ENCODE measurements at places on chromosomes 1 and 21. TPM values are rescaled to one million over a fixed set of nuclear protein-coding genes. Genes with fewer than 3 reads are reported as not detected.

Gene GFI1
- 0.11 TPM for total RNA-seq

Gene DEPDC1
- 23.1 TPM for total RNA-seq

Gene FAM177B
- not detected for total RNA-seq

Gene ETV3L
- 0.96 TPM for total RNA-seq

Gene ROR1
- total RNA-seq = 75.9 TPM

Gene RPS8
- total RNA-seq = 2,591 TPM

DNA sequence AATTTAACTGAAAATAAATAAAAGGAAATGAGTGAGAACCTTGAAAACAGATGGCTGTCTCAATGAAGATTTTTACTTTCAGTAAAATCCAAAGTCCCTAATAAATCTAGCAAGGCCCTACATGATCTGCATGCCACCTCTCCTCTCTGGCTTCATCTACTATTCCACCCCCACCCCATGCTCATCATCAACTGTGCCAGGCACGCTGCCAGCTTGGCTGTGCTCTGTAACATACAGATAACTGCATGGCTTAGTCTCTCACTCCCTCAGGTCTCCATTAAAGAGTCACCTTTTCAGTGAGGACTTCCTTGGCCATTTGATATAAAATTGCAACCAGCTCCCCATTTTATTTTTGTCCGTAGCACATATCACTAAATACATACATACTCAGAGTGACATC is 26.7 kb downstream of the RGSL1 start:
- H3K4me3 ChIP-seq = no peak overlapping the region
- H3K27ac ChIP-seq = no peak overlapping the region
- no peaks in the 10 kb centered on the region for H3K27me3 ChIP-seq
- DNase-seq = no peak

- DNase-seq = peak; percentile 35
- H3K4me1 ChIP-seq = no peaks in the 10 kb centered on the region
- H3K27ac ChIP-seq = no peak overlapping the region
- no peaks in the 10 kb centered on the region for H3K36me3 ChIP-seq
- no peak overlapping the region for H3K4me3 ChIP-seq
Observed at GRCh38 chr21:20971296-20971921, 26.8 kb upstream of the NCAM2 start.

DNA sequence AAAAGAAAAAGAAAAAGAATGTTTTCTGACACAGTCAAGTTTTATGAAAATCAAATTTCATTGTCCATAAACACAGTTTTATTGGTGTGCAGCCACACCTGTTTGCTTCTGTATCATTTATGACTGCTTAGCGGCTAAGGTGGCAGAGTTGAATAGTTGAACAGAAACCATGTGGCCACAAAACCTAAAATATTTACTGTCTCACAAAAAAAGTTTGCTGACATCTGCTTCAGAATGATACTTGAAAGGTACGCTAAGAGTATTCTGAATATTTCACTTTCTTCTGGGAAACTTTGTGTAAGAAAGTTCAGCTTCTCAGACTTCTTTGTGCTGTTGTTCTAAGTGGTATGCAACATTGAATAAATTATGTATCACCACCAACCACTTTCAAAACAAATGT is 6.2 kb downstream of the KCNK1 start:
- peaks cover 7% of the 10 kb centered on the region for H3K36me3 ChIP-seq
- no peak overlapping the region for H3K27ac ChIP-seq
- no peaks in the 10 kb centered on the region for H3K27me3 ChIP-seq
- no peak overlapping the region for H3K4me3 ChIP-seq

DNA sequence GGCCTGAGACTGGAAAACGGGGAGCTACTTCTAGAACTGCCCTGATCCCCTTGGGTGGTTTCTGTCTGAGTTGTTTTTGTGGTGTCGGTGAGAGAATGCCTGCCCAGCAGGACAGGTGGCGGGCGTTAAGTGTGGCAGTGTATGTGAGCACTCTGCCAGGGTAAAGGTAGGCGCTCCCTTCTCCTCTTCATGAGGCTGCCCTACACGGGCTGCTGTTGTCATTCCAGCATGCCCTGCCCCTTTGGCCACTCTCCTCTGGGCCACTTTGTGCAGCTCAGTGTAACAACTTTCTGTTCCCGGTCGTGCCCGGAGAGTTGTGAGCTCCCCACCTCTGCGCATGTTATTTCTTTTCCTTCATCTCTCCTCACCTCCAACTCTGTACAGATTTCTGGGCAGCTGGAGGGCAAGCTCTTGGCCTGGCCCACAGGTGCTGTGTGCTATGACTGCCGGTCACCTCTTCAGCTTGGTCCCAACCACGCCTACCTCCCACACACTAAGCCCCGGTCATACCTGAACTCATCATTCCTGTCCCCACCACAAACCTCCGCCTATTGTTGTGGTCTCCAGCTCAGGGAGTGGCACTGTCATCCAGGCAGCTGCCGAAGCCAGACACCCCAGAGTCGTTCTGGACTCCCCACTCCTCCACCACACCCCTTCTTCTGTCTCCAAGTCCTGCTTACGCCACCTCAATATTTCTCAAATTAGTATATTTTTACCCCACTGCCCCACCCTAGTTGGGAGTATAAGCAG is 69.0 kb downstream of the GADD45A start:
- H3K27me3 ChIP-seq = no peaks in the 10 kb centered on the region
- H3K27ac ChIP-seq = no peak overlapping the region
- no peak overlapping the region for H3K4me3 ChIP-seq
- no peaks in the 10 kb centered on the region for H3K36me3 ChIP-seq
- no peak for DNase-seq

- no peak overlapping the region for H3K27ac ChIP-seq
- no peaks in the 10 kb centered on the region for H3K27me3 ChIP-seq
- no peaks in the 10 kb centered on the region for H3K4me1 ChIP-seq
- peak; percentile 81 for DNase-seq
Observed at GRCh38 chr1:157170677-157171515, 32.7 kb upstream of the ETV3 start.

GRCh38 chr21:15701830-15702229 is 28.0 kb upstream of the USP25 start:
- no peak overlapping the region for H3K4me3 ChIP-seq
- H3K27me3 ChIP-seq = no peaks in the 10 kb centered on the region
- H3K36me3 ChIP-seq = peaks cover 4% of the 10 kb centered on the region
- H3K27ac ChIP-seq = no peak overlapping the region
- H3K4me1 ChIP-seq = no peaks in the 10 kb centered on the region
- no peak for DNase-seq

GRCh38 chr1:99347041-99347684 is 82.9 kb downstream of the PLPPR4 start:
- no peak for DNase-seq
- H3K27ac ChIP-seq = no peak overlapping the region
- no peaks in the 10 kb centered on the region for H3K27me3 ChIP-seq
- no peaks in the 10 kb centered on the region for H3K4me1 ChIP-seq

DNA sequence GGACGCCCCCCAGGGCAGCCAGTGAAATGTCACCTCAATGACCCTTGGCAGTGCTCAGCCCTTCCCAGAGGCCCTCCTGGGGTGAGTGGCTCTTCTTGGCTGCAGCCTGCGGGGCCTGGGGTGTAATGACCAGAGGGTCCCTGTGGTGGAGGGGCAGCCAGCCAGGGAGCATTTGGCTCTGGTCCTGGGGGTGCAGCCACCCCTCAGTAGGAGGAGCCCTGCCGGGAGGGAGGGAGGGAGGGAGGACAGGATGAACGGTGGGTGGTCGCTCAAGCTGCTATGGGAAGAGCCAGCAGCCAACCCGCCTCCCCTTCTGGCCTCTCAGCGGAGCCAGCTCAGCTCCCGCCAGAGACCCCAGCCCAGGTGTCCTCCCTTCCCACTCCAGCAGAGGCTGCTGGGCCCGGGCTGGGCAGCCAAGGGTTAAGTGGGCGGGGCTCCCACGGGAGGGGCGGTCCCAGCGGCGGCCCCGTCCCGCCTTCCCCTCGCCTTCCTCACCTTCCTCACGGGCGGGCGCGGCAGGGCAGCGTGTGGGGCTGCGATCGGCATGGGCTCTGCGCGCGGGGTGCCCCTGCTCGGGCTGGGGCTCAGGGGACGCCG is 9.0 kb upstream of the PLCH2 start:
- H3K27me3 ChIP-seq = no peaks in the 10 kb centered on the region
- DNase-seq = peak; percentile 65
- H3K27ac ChIP-seq = no peak overlapping the region
- H3K36me3 ChIP-seq = no peaks in the 10 kb centered on the region

DNA sequence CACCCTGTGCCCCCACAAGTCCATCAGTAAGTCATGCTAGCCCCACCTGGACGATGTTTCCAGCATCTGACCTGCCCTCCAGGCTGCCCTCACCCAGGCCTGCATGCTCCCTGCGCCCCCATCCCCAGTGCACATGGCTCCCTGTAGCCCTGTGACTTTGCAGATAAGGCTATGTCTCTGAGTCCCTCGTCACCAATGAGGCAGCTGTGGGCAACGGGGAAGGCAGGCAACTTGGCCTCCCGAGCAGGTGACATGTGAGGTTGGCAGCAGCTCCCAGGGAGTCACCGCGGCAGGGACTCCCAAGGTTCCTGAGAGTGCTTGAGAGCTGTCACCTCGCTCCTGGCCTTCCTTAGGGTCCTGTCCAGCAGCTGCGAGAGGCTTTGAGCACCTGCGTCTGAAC is 32.4 kb upstream of the AGPAT3 start:
- no peaks in the 10 kb centered on the region for H3K27me3 ChIP-seq
- no peaks in the 10 kb centered on the region for H3K4me1 ChIP-seq
- no peaks in the 10 kb centered on the region for H3K36me3 ChIP-seq
- H3K27ac ChIP-seq = no peak overlapping the region

GRCh38 chr21:23162198-23162946 is 2164.2 kb downstream of the NCAM2 start:
- H3K4me3 ChIP-seq = no peak overlapping the region
- H3K4me1 ChIP-seq = no peaks in the 10 kb centered on the region
- no peak overlapping the region for H3K27ac ChIP-seq
- no peak for DNase-seq

DNA sequence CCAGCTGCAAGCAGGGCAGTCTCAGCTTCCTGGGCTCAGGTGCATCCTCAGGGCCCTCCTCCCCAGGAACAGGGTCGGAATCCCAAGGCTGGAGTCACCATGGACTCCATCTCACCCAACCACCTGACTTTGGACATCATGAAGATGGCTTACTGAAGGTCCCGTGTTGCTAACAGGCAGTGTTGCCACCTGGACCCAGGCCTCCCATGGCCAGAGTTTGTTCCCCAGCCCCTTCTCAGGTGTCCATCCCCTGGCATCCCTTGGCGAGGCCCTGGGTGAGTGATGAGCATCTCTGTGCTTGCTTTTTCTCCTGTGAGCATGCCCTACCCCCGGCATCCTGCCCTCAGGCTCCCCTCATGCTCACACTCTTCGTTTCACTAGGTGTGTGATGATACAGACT is 101.7 kb upstream of the EDN2 start:
- H3K27ac ChIP-seq = no peak overlapping the region
- H3K27me3 ChIP-seq = no peaks in the 10 kb centered on the region
- H3K36me3 ChIP-seq = no peaks in the 10 kb centered on the region
- H3K4me1 ChIP-seq = no peaks in the 10 kb centered on the region
- H3K4me3 ChIP-seq = no peak overlapping the region
- DNase-seq = no peak

DNA sequence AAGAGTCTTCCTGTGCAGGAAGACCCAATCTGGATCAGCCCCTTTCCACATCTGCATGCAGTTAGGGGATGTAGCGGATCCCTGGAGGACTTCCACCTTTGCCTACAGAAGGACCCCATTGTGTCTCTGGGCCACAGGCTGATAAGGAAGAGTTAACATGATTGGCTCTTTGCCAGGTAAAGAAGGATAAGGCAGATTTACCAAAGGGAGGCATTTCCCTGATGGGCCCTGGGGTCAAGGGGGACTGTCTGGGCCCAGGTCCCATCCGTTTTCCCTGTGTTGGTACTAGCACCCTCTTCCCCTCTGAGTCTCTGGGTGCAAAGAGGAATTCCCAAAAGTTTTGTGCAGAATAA is 29.1 kb downstream of the SLC26A9 start:
- no peak overlapping the region for H3K4me3 ChIP-seq
- H3K27ac ChIP-seq = no peak overlapping the region
- no peak for DNase-seq
- no peaks in the 10 kb centered on the region for H3K36me3 ChIP-seq
- no peaks in the 10 kb centered on the region for H3K27me3 ChIP-seq
- no peaks in the 10 kb centered on the region for H3K4me1 ChIP-seq

GRCh38 chr1:183454377-183454776 is 17.9 kb upstream of the SMG7 start:
- H3K27ac ChIP-seq = no peak overlapping the region
- H3K4me1 ChIP-seq = no peaks in the 10 kb centered on the region
- no peak overlapping the region for H3K4me3 ChIP-seq

DNA sequence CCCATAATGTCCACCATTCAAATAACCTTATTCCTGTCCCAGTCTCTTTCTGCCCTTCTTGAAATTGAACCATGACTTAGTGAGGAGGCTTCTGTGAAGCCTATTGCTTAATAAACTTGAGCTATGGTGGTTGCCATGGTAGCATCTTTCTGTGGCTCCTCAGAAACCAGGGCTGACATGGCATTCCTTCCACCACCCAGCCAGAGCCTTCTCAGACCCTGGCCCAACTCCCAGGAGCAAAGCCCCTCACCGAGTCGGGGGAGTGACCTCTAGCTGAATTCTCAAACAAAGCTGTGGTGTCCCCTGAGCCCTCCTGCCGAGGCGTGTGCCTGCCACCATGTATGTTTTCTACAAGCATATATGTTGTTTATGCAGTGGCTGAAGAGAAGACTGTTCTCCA is 259.1 kb downstream of the CACNA1E start:
- H3K4me3 ChIP-seq = no peak overlapping the region
- no peaks in the 10 kb centered on the region for H3K27me3 ChIP-seq
- no peaks in the 10 kb centered on the region for H3K4me1 ChIP-seq

DNA sequence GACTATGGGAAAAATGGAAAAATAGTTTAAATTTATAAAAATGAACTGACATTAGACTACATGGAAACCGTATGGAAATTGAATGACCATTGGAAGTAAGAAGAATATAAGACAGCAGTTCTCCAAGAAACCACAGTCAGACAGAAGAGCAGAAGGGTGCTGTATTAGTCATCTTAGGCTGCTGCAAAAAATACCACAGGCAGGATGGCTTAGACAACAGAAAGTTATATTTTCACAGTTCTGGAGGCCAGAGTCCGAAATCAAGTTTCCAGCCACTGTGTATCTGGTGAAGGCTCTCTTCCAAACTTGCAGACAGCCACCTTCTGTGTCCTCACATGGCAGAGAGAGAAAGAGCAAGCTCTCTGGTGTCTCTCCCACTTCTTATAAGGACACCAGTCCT is 175.2 kb downstream of the DSCAM start:
- no peak overlapping the region for H3K4me3 ChIP-seq
- H3K36me3 ChIP-seq = no peaks in the 10 kb centered on the region
- H3K27me3 ChIP-seq = no peaks in the 10 kb centered on the region
- DNase-seq = no peak
- H3K4me1 ChIP-seq = no peaks in the 10 kb centered on the region
